ENCODE measurements at places on chromosomes 3 and 15. TPM values are rescaled to one million over a fixed set of nuclear protein-coding genes. Genes with fewer than 3 reads are reported as not detected.

Gene RTP4
- 3.1 TPM for total RNA-seq

Gene RFX7
- 4.4 TPM for total RNA-seq

Gene CTXND1
- not detected for total RNA-seq

Gene DLL4
- 128 TPM for total RNA-seq

Gene GOLGA8T
- total RNA-seq: not detected

Gene LTK
- total RNA-seq: not detected

Gene ERC2
- 0.79 TPM for total RNA-seq

Gene ACOX2
- 1.5 TPM for total RNA-seq

Gene SLC7A14
- 0.14 TPM for total RNA-seq

Gene MYZAP
- total RNA-seq: 82.5 TPM

Gene HTR3E
- total RNA-seq: not detected

Gene CAND2
- 2.4 TPM for total RNA-seq

Gene TLR9
- under 0.01 TPM for total RNA-seq

Gene STAB1
- total RNA-seq: 464 TPM

Gene EPHA6
- total RNA-seq: under 0.01 TPM

Gene KIF15
- total RNA-seq: 21.2 TPM
